Breast epithelium (tissue), 4 donors: ENCODE measurements at places on chromosomes 16 and 17. TPM values are rescaled to one million over a fixed set of nuclear protein-coding genes. Genes with fewer than 3 reads are reported as not detected.

SPAG5 gene
- 5.8 TPM for total RNA-seq

DNA sequence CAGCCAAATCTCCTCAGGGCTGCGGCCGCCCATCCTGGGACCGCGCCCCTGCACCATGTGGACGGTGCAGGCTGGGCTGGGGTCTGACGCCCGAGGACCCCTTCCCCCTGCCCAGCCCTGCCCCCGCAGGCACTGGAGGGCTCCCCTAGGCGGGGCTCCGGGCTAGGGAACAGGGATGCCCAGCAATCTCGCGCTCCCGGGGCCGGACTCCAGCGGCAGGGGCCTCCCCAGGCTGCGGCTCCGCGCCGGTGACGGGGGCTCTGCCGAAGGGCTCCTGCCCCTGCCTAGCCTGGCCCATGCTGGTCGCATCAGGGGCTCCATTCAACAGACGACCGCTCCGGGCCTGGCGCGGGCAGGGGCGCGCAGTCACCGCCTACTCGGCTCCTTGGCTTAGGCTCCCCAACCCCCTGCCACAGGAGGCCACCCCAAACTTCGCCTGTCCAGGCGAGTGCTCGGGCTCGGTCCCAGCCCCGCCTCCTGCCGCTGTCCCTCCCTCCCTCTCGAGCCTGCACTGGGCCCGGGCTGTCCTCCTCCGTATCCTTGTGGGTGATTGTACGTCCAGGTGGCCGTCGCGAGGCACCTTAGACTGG lies 27.4 kb upstream of the ADORA2B start:
- peak overlapping the region; percentile 5 for H3K4me3 ChIP-seq
- H3K27me3 ChIP-seq: peaks cover 5% of the 10 kb centered on the region
- no peak overlapping the region for H3K27ac ChIP-seq
- no peaks in the 10 kb centered on the region for H3K4me1 ChIP-seq
- H3K36me3 ChIP-seq: no peaks in the 10 kb centered on the region

DNA sequence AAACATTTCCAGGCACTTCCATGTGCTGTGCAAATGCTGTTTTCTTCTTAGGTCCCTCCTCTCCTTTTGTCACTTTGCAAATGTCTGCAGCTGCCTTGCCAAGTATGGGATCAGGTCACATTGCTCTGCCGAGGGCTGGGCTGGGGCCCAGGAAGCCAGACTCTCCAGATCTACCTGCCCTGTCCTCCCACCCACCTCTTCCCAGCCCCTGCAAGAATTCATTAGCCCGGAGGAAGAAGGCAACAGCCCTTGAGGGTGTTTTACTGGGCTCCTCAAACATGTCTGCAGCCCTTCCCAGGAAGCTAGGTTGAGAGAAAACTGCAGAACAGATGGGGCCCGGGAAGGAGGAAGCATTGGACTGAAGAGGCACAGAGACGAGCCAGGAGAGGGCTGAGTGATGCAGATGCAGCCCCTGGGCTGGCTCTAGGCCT lies 47.1 kb downstream of the WSB1 start:
- peak overlapping the region; percentile 59 for H3K27ac ChIP-seq
- H3K27me3 ChIP-seq: no peaks in the 10 kb centered on the region
- no peak for DNase-seq
- no peaks in the 10 kb centered on the region for H3K36me3 ChIP-seq

- peak overlapping the region; percentile 92 for H3K27ac ChIP-seq
- H3K36me3 ChIP-seq: no peaks in the 10 kb centered on the region
- H3K4me1 ChIP-seq: peaks cover 27% of the 10 kb centered on the region
Observed at GRCh38 chr17:77885678-77886386, 72.7 kb upstream of the TNRC6C start.

- no peaks in the 10 kb centered on the region for H3K27me3 ChIP-seq
- H3K4me1 ChIP-seq: no peaks in the 10 kb centered on the region
- no peak overlapping the region for H3K4me3 ChIP-seq
- DNase-seq: no peak
- H3K36me3 ChIP-seq: no peaks in the 10 kb centered on the region
Observed at GRCh38 chr16:27712251-27712711, 162.3 kb downstream of the KATNIP start.
